ENCODE measurements at places on chromosomes 2 and 18.

- DNase-seq: no peak
Observed at GRCh38 chr2:191043438-191043837, 29.5 kb upstream of the STAT1 start.

DNA sequence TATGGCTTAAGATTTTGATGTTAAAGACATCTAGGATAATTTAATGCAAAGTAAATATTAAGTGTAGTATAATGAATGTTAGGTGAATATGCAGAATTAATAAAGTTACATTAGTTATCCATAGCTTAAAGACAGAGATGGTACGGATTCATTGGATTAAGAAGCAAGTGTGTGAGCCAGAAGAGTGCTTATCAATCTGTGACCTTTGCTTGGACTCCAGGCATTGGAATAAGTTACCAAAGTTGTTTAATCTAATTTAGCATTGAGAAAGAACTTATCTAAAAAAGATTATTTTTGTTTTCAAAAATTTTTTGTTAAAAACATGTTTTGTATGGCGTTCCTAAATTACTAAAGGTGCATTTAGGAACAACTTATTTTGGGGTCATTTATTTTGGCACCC lies 23.8 kb downstream of the NCOA1 start:
- DNase-seq: no peak

DNA sequence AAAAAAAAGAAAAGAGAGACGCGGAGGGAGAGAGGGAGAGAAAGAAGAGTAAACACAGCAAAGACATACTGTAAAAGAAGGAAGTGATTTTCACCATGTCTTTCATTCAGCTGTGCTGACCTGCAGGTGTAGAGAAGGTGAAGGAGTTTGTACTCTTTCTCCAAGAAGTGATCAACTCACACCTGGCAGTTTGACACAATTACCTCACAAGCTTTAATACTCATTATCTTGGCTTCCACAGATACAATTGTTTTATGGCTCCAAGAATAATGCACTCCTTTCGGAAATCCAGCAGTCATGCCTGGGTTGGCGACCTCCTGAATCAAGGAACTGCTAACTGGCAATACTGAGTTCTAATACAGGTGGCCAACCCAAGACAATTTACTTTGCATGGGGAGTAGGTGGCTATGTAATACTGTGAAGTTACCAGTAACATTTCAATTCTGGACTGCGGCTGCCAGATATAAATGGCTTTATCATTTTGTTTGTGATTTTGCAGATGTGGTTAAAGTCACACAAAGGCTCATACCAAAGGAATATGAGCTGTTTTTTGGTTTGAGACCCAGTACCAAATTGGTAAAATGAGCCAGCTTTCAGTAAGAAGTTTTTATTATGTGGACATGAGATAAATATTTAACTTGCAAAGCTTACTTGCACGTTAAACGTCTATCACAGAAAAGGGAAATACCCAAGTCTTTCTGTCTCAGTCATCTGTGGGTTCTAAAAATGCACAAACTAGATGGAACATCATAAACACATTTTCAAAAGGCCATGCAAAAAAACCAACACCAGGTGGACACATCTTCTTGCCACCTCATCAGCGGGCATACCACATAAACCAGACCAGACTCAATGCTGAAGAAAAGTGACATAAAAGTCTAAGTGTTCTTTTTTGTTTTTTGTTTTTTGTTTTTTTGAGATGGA lies 69.3 kb downstream of the NCKAP5 start:
- DNase-seq: no peak

DNA sequence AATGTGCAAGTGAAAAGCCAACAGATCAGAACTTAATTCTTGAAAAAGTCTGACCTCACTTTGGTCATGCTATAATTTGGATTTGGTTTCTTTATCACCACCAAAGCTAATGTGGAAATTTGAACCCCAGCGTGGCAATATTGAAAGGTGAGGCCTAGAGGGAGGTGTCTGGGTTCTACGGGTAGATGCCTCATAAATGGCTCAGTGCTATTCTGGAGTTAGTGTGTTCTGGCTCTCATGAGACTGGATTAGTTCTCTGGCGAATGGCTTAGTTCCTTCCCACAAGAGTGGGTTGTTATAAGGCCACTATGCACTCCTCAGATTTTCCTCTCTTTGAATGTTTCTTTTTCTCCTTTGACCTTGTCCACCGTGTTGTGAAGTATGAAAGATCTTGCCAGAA lies 22.3 kb downstream of the ORC4 start:
- no peak for DNase-seq

- DNase-seq: no peak
Observed at GRCh38 chr2:110873056-110873502, 140.7 kb downstream of the ACOXL start.

- no peak for DNase-seq
Observed at GRCh38 chr2:98140210-98140609, 53.2 kb downstream of the VWA3B start.

DNA sequence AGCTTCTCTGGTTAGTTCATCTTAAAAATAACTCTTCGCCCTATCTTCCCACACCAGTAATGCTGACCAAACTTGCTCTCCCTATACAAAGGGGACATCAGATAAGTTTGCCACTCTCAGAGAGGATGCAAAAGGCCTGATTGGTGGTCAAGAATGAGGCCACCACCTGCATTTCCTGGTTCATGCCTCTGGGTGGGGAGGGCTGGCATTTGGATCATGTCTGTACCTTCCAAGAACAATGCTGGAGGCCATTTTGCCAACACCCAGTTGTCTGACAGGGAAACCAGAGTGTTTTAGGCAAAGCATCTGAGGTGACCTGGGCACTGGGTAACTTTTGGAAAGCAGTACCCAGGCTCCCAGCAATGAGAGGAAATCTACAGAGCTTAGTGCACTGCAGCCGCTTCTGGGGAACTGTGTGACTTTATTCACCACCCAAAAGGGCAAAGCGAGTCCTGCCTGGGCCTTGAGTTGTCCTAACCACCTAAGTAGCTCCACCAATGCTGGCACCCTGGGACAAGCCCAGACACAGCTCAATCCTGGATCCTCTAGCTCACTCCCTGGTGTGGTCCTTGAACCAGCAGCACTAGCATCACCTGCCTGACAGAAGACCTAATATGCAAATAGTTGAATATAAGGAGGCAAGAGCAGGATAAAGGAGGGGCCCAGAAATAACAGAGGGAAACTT lies 35.1 kb downstream of the CAPN13 start:
- DNase-seq: no peak

GRCh38 chr2:51633073-51633472 lies 601.1 kb upstream of the NRXN1 start:
- DNase-seq: no peak

DNA sequence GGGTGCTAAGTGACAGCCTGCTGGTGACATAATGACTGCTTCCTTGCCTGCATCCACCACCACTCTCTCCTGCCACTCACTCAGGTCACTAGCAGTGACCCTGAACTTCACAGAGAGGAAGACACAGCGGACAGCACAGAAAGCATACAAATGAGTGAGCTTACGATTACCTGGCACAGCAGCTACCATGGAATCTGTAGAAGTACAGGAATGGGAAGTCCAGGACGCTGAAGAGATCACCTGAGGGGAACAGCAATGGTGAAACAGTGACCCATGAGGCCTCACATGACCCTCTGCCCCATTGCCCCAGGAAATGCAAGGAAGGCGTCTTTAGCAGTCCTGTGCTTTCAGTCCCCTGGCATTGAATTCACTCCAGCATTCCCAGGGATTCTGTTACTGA lies 96.7 kb upstream of the RIOK3 start:
- no peak for DNase-seq
